Gastroesophageal sphincter (tissue), 4 donors: ENCODE measurements at places on chromosomes 4 and X.

DNA sequence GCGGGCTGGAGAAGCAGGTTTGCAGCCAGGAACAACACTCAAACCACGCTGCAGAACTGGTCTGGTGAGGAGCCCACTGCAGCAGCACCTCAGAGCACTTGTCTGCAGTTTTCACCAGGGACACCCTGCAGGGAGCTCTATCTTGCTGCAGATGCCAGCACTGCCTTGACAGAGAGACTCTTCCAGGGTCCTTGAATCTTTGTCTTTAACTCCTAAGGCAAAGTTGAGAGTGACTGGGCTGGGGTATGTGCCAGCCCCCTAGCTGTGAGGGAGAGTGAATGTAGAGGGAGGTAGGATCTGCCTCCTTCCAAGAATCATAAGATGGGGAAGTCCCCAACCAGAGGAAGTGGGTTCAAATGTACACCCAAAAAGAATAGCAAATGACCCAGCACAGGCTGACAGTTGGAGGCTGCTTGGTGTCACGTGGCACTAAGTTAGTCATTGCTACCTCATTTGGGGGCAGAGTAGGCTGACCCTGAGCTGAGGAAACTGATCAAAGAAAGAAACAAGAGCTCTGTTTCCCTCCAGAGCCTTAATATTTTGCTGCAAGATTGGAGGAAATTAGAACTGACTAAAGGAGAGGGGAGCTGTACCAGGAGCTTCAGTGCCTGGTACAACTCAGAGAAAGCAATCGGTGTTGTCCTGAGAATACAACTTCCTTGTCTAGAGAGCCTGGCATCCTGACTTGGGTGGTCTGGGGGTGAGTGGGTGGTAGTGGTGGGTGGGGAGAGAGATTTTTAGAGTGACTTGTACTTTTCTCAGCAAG, 28.2 kb upstream of the HUWE1 start:
- ATAC-seq = no peak

- ATAC-seq = peak; percentile 10
Observed at GRCh38 chr4:105191621-105192210, 45.0 kb downstream of the TET2 start.

DNA sequence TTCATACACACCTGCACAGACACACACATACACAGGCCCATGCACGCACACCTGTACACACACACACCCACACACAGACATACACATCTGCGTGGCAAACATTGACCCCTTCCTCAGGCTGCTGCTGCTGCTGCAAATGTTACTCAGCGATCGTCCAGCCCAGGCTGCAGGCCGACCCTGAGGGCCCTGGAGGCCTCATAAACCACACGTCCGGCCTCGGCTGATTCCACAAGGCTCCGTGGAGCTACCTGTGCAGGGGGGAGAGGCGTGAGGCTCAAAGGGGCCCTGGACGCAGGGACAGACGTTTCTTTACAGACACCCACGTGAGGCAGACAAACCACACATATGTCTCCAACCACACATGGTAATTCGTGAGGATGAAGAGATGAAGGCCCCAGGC, 53.9 kb upstream of the PPP2R3B start:
- ATAC-seq = no peak

GRCh38 chr4:83906561-83906960, 370.7 kb downstream of the GPAT3 start:
- peak; percentile 72 for ATAC-seq

DNA sequence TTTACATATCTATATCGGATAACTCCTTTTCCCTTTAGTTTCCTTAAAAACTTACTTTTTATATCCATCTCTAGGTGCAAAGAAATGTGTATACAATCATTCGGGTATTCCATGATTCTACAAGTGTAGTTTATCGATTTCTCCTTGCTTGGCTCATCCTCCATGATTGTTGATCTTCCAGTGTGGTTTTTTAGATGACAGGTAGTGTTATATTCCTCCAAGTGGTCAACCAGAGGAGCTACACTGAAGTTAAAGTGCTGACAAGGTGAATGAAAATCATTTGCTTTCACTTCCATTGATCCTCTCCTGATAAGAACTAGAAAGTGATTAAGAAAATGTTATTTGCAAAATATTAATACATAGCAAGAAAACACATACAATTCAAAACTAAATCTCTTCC, 38.5 kb downstream of the TMEM156 start:
- ATAC-seq = no peak

- ATAC-seq = no peak
Observed at GRCh38 chr4:12894062-12894461, 590.1 kb downstream of the RAB28 start.

GRCh38 chr4:59195839-59196238, 2004.3 kb upstream of the ADGRL3 start:
- ATAC-seq = no peak

DNA sequence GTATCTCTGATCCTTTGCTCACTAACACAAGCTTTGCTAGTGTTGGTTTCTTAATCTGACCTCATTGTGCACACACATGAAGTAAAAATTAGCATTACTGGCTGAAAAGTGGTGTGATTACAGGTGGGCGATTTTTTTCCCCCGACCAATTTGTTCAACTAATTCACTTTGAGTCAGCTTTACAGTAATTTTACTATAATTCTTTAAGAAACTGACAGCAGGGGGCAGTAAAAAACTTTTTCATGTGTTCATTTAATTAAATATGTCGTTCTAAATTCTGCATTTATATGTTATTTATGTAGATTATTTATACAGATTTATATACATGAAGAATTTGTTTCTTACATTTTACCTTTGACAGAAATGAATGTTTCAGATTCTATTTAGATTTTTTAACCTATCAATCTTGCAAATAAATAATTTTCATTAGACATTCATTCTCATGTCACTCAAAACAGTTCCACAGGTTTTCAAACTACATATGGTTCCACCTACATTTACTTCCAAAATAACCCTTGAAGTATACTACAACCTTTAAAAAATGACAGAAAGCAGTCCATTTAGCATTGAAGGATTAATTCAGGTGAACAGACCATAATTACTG, 17.5 kb downstream of the PALLD start:
- ATAC-seq = no peak

DNA sequence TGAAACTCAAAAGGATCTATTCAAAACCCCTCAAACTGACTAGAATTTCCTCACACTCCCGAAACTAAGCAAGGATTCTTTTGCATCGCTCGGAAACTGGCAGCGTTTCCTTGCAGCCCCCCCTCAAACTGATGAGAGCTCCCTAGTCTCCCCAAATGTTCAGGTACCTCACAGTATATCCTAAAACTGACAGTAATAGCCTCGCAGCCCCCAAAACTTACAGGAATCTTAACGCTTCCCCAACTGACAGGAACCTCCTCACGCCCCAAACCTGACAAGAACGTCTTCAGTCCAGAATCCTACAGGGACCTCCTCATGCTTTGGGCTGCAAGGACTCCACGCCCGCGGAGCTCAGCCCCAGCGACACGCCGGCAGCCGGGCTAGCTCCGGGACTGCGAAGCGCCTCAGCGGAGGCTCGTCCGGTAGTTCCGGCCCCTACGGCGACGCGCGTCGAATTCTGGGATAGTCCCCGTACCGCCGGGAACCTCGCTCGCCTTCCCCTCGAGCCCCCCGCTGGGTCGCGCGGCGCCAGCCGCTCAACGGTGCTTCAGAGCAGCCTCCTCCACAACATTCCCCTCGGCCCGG, 640 bp downstream of the PHF8 start:
- ATAC-seq = peak; percentile 20

DNA sequence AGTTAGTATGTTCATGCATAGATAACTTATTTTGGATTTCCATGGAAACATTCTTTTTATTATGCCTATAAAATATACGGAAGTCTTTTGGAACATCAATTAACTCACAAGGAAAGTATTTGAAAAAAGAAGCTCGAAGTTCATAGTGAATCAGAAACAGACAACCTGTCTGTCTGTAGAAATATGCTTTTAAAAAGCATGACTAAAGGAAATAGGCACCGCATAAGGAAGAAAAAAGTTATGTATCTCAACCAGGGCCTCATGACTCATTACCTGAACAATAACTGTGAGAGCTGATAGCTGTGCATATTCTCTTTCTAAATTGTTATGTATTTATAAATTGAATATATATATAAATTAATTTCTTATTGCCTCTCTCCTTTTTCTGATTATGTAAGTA, 324.1 kb downstream of the TLL1 start:
- no peak for ATAC-seq

- ATAC-seq = no peak
Observed at GRCh38 chr4:144627663-144628076, 18.3 kb upstream of the HHIP start.

GRCh38 chr4:83307920-83308319, 23.3 kb upstream of the COQ2 start:
- ATAC-seq = no peak

DNA sequence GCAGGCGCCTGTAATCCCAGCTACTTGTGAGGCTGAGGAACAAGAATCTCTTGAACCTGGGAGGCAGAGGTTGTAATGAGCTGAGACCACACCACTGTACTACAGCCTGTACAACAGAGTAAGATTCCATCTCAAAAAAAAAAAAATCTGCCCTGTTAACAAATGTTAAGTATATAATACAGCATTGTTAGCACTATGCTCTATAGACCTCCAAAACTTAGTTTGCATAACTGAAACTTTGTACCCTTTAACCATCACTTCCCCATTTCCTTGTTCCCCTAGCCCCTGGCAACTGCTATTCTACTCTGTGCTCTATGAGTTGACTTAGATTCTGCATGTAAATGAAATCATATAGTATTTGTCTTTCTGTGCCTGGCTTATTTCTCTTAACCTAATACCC, 76.7 kb downstream of the TAB3 start:
- ATAC-seq = no peak

DNA sequence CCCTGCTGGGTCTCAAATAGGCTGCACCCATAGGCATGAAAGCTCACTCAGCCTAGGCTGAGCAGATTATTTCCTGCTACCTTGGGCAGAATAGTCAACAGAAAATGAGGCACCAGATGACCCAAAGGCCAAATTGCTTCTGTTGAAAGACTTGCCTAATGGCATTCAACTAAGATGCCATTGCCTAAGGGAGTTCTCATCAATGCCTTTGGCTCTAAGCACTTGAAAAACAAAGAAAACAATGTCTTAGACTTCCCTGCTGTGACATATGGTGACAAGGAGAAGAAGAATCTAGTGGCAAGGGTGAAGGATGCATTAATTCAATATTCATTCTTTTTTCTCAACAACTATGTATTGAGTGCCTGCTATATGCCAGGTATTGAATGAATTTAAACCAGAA, 25.7 kb upstream of the PCDH19 start:
- ATAC-seq = no peak

DNA sequence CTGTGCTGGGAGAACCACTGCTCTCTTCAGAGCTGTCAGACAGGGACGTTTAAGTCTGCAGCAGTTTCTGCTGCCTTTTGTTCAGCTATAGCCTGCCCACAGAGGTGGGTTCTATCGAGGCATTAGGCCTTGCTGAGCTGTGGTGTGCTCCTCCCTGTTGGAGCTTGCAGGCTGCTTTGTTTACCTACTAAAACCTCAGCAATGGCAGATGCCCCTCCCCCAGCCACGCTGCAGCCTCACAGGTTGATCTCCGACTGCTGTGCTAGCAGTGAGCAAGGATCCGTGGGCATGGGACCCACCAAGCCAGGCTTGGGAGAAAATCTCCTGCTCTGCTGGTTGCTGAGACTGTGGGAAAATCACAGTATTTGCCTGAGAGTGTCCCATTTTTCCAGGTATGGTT, 133.8 kb upstream of the UBQLN2 start:
- ATAC-seq = no peak
